ENCODE measurements at places on chromosomes 5 and 9.

DNA sequence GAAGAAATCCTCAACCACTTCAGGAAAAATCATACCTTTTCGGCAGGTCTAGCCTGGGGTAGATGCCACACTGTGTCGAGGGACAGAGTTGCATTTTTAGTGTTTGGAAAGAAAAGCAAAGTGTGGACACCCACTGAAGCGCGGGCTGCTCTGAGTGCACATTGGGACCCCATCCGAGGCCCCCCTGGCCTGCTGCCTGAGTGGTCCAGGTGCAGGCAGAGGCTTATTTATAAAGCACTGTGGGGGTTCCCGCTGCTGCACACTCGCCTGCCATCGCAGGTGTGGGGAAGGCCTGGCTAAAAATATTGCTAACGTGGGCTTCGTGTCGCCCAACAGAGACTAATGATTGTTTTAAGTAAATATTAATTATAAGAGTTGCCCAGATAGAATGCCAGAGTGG, 119.4 kb downstream of the CRB2 start:
- no peak for DNase-seq

DNA sequence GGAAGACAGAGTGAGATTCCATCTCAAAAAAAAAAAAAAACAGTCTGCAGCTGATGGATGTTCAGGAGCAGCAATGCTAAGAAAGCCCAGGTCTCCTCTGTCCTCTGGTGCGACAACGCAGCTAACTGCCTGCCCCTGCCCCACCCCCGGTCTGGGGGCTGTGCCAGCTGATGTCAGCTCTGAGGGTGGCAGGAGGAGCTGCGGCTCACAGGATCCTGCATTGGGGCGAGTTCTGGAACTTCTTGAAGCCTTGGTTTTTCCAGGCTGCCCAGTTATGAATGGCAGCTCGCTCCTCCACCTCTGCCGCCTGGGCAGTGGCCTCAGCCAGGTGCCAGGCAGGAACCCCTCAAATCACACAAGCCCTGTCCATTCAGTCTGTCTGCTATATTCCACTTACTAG, 113.5 kb downstream of the ROR2 start:
- DNase-seq, result no peak

DNA sequence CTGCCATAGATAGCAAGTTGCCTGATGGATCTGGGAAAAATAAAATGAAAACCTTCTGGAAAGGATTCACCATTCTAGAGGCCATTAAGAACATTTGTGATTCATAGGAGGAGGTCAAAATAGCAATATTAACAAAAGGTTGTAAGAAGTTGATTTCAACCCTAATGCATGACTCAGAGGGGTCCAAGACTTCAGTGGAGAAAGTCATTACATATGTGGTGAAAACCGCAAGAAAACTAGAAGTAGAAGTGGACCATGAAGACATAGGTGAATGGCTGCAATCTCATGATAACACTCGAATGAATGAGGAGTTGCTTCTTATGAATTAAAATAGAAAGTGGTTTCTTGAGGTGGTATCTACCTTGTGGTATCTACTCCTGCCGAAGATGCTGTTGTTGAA, 86.6 kb downstream of the GABRA1 start:
- no peak for DNase-seq

- DNase-seq, result no peak
Observed at GRCh38 chr5:117204404-117204803, 629.8 kb upstream of the SEMA6A start.

- no peak for DNase-seq
Observed at GRCh38 chr5:1883120-1883924, 597 bp upstream of the IRX4 start.

- no peak for DNase-seq
Observed at GRCh38 chr9:125972012-125972729, 225.0 kb downstream of the PBX3 start.

DNA sequence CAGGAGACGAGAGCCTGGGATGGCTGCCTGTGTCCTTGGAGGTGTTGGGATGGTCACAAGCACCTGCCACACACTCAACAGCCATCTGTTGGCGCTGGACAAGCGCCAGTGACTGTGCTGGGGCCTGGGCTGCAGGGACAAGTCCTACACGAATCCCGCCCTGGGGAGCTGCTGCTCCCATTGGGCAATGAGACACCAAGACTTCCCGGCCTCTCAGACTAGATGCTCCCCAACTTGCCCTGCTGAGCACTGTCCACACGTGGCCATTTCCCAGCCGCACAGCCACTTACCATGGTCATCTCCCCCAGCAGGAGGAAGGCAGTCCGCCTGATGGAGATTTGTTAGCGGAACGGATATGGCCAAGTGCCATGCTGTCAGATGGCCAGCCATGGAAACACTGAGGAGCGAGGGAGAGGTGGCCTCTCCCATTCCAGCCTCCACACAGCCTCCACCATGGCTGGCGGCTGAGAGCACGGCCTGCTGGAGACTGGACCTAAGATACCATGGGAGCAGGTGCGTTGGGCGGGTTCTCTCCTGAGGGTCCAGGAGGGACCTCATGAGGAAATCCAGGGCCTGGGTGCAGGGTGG, 43.9 kb downstream of the PRRT1B start:
- DNase-seq, result no peak

DNA sequence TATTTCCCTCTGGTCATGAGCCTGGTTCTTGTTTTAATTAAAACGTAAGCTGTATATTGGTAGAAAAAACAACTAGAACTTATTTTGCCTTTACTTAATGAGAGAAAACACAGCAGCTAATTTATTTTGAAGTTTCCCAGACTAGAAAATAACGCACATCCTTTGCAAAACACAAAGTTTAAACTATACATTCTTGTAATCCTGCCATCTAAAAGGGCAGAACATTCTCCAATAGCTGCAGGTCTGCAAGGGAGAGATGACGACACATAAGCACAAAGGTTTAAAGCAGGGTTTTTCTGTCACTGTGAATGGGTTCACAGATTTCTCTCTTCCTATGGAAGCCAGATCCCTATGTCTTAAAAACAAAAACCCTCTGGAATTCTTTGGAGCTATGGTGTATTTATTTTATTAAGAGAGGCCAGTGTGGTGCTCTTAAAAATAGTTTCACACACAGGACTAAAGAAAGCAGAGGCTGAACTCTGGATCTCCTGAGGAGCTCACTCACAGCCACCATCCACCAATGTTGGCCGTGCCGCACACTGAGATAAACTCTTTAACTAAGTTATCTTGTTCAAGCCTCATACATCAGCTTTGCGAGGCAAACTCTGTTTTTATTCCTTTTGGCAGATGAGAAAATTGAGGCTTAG, 82.4 kb downstream of the SNCAIP start:
- no peak for DNase-seq

DNA sequence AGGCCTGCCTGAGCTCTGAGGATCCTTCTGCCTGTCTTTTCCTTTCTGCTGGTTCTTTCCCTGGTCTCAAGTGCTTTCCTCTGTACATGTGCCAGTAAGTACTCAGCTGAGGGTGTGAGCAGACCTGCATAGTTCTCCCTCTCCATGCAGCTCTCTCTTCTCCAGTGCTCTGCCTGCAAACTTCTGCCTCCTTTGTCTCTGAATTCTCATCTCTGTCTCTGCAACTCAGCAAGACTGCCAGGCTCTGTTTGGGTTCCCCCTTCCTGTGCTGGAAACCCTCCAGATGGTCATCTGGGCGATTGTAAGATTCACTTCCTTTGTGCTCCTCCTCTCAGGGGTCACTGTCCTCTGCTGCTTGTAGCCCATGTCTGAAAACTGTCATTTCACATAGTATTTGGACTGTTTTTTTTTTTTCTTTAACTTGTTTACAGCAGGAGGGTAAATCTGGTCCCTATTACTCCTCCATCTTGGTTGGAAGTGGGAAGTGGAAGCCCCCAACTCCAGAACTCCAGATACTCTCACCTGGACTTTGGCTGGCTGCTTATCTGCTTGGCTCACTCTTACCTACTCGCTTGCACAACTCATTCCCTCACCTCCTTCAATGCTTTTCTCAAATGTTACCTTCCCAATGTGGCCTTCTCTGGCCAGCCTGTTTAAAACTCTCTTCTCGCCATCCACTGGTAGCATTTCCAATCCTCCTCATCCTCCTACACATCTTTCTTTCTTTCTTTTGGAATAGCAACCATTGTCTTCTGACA, 175.3 kb upstream of the TBC1D2 start:
- DNase-seq, result no peak

- DNase-seq, result no peak
Observed at GRCh38 chr5:113162208-113162607, 185.6 kb downstream of the DCP2 start.

- no peak for DNase-seq
Observed at GRCh38 chr5:162217037-162217436, 149.5 kb downstream of the GABRG2 start.

- DNase-seq, result no peak
Observed at GRCh38 chr5:179621551-179622214, 1.8 kb downstream of the HNRNPH1 start.

GRCh38 chr5:61489574-61489973, 157.5 kb downstream of the ZSWIM6 start:
- DNase-seq, result no peak

- no peak for DNase-seq
Observed at GRCh38 chr9:130041648-130042405, 1.2 kb downstream of the FNBP1 start.

- no peak for DNase-seq
Observed at GRCh38 chr9:86175743-86176456, 76.5 kb upstream of the GOLM1 start.

DNA sequence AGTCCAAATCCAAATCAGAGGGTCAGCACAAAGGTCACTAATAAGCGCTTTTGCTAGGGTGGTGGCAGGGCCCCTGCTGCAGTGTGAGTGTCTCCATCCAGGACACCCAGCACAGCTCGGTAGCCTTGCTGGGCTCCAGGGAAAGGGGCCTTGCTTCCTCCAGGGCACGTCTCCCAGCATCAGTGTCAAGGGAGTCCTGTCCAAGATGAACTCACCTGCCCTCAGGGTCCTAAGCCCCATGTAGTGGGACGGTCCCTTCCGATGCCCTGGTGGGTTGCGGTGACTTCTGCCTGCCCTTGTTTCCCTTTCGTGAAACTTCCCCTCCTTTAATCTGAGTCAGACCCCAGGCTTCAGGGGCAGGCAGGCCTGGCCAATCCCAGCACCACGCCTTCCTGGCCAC, 101.7 kb downstream of the ZNF354C start:
- no peak for DNase-seq

DNA sequence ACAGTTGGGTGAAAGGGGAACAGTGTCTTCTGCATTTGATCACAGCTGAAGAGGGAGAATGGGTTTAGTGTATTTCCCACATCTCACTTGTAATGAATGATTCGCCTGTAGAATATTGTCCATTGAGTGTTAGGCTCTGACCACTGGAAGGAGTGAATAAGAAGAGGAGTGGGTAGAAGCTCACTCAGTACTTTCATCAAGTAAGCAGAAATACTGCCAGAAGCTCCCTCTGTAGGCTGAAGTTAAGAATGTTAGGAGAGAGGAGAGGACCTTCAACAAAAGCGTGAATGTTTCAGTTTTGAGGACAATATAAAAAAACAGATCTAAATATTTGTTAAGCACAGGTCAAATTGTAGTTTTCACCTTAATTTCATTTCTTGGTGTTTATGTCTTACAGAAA, 27.5 kb downstream of the FSD1L start:
- no peak for DNase-seq

DNA sequence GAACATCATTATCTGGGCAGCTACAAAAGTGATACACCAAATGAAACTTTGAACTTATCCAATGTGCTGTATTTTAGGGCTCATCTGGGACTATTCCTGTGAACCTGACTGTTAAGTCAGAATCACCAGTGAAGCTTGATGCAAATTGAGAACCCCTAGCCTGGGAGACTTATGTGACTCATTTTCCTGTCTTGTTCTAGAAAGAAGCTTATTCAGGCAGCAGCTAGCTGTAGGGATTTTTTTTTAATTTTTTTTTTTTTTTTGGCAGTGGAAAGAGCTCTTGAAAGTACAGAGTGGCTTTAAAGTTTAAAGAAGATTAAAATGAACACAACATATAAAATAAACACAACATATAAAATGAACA, 81.1 kb upstream of the TNFAIP8 start:
- DNase-seq, result no peak

DNA sequence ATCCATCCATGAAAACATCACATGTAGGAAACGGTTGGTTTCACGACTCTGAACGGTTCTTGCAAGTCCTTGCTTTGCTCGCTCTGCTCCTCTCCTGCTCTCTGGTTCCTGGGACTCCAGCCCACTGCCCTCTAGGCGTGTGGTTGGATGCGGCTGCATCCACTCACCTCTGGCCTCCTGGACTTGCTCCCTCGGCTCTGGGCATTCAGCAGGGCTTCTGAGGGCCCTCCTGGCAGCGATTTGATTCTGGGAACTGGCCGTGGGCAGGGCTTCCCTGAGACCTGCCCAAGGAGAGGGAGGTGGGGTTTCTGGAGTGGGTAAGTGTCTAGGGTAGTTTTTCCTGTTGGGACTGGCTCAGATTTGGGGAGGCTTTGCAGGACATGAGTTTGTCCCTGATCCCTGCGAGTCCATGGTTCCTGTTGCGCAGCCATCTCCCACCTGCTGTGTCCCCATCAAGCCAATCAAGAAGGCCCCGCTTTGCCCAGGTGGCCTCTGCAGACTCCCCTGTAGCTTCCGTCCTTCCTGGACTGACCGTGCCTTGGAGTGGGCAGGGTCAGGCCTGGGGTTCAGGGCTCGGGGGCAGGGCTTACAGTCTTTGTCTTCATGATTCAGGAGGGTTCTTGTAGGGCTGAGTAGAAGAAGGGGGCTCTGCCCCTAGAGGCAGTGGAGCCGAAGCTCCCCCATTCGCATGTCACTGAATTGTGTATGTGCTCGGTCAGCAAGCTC, 192.3 kb downstream of the CACNA1B start:
- no peak for DNase-seq

DNA sequence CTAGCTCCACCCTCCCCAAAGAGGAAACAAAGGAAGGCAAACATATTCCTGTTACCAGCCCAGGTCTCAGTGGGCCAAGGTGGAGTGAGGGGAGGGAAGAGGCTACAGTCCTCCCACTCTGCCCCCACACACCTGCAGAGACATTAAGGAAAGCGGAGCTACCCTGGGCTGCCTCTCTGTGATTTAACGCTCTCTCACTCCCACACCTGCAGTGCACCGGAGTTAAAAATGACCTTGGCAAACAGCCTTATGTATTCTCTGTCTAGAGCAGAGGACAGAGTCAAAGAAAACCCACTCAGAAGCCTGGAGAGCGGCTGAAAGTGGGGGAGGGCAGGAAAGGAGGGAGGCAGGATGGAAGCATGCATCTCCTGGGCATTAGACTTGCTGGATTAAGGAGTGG, 32.7 kb downstream of the KCNIP1 start:
- DNase-seq, result no peak

DNA sequence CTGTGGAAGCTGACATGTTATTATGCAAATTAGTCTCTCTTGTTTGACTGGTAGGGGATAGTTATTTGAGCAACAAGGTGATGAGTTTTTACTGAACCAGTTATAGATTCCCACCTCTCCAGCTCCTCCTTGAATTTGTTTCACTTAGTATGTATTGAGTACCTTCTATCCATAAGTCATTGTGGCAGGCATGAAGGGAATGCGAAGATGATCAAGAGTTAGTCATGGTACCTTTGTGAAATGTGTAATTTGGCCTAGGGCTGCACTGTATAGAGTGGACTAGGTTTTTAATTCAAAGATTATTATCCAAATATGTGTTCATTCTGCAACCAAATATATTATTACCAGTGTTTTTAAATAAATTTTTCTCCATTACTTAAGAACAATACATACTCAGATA, 110.1 kb downstream of the HACD4 start:
- no peak for DNase-seq

Data from stimulated activated CD4-positive, alpha-beta T cell treated with anti-CD3 and anti-CD28 coated beads, Interleukin-4, amount 100 ng/mL, for 48 hours (primary cell).